NCI-H1694 (cell line): ENCODE measurements at places on chromosomes 3 and 15.

- no peak for DNase-seq
Measured at GRCh38 chr3:17074559-17074958, 189.8 kb downstream of the PLCL2 start.

DNA sequence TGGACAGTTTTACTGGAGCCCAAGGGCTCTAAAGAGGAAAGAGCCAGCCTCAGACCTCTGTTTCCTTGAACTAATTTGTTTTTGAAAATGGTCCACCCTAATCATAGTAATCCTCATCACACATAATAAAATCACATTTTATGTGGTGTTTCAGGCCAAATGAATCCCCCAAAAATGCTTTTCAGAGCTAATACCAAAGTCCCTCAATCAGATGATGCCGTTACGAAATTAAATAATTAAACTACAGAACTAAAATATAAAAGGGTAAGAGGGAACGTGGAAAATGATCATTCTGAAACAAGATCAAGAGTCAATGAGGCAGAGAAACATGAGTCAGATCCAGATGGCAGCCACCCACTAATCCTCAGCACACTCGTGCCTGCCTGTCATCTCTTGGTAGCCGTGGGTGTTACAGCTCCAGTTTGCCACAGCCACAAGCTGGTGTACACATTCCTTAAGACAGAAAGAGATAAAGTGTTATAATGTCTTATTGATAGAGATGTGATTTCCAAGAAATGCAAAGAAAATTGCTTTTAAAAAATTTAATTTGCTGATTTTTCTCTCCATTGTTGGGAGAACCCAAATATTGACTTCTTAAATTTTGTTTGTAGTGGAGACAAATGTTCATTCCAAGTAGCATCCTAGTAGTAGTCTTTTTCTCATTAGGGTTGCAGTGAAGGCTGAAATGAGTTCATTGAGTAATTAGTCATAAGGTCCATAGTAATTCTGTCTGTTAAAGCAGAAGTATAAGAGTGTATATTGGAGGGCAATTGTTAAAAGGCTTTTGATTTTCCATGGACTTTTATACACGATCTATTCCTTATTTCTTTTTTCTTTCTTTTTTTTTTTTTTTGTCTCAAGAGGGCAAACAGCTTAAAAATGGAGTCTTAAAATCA, 104.2 kb downstream of the AGBL1 start:
- DNase-seq, result peak; percentile 43

- DNase-seq, result no peak
Measured at GRCh38 chr15:38789566-38789965, 225.0 kb upstream of the RASGRP1 start.

- DNase-seq, result no peak
Measured at GRCh38 chr3:180492047-180492446, 109.9 kb upstream of the TTC14 start.

GRCh38 chr3:99505646-99506269, 132.6 kb upstream of the COL8A1 start:
- DNase-seq, result no peak

- no peak for DNase-seq
Measured at GRCh38 chr3:57983734-57984518, 24.3 kb upstream of the FLNB start.

DNA sequence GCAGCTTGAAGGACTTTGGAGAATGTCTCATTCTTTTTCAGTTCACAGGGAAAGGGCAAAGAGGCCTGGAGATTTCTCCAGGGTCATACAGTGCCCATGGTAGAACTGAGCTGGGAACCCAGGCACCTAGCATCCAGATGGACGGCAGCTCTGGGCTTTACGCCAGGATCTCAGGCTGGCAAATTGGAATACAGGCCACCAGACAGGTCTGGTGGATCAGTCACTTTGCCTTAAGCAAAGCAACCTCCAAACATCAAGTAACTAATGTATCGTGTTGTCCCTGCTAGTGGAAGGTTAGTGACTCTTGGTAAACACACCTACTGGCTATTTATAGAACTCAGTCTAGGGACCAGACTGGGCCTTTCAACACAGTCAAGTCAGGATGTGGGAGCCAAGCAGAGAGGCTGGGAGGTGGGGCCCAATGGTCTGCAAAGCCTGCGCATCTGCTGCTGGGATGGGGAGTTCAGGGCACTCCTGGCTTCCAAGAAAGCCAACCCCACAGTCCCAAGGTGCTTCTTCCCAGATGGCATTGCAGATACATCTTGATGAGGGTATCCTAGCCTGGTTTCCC, 30.2 kb downstream of the RPLP1 start:
- no peak for DNase-seq

DNA sequence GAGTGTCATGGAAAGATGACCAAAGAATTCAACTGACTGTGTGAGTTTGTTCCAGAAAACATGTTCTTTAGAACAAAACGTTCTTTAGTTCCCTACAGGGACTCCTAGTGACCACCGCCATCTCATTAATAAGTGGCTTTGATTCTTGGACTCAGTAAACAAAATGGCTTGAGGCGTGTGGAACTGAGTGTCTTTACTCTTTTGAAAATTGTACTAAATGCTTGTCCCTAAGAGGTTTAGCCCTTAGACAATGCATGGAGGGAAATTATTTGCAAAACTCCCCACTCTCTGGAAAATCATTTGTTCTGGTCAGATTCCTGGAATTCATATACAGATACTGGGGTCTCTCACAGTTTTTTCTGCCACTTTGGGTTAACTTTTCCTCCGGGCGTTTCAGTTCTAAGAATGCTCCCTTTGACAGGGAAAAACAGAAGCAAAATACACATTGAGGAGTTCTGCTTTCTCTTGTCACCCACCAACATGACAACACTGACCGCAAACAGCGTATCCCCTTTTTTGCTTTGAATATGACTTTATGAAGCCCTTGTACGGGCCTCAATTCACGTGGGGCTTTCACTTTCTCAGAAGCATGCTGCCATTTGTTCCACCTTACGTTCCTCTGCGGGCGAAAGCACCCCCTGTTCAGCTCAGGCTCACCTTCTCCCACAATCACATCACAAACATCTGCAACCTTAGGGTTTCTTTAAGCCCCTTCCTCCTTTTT, 15.3 kb upstream of the NRROS start:
- DNase-seq, result no peak

GRCh38 chr3:21649519-21649918, 101.5 kb downstream of the ZNF385D start:
- no peak for DNase-seq

GRCh38 chr3:3366386-3366785, 186.9 kb upstream of the CRBN start:
- DNase-seq, result no peak

GRCh38 chr3:52327486-52328290, 11.6 kb downstream of the DNAH1 start:
- no peak for DNase-seq

DNA sequence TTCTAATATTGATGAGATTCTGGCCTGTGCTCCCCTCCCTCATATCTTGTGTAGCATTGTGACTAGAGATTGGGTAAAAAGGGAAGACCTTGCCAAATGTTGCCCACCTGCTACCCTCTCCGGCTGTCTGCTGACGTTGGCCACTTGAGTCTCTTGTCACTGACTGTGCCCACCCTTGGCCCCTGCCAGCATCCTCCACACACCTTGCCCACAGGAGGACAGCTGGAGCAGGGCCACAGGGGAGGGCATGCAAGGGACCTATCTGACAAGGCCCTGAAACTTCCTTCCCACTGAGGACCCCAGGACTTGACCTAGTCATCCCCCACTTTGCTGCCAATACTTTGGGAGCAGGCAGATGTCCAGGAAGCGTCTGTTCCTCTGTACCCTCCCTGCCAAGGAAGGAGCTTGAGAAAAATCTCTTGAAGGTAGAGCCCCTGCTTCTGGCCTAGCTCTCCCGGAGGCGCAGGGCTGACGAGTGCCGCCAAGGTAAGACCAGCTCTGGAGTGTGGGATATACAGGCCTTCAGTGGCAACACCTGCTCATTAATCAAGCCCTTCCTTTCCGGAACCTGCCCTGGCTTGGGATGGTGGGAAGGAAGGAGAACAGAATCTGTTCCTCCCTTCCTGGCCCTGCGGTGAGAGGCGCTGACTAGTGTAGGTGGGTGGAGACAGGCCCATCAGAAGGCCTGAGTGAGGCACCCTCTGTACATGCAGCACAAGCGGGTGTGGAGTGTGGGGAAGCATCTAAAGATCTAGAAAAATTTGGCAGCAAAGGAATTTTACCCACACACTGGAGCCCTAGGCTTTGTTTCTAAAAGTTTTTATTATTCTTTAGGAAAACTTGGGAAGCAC, 4.9 kb upstream of the PAK6 start:
- no peak for DNase-seq

GRCh38 chr3:184745526-184745925, 33.7 kb upstream of the MAGEF1 start:
- no peak for DNase-seq

DNA sequence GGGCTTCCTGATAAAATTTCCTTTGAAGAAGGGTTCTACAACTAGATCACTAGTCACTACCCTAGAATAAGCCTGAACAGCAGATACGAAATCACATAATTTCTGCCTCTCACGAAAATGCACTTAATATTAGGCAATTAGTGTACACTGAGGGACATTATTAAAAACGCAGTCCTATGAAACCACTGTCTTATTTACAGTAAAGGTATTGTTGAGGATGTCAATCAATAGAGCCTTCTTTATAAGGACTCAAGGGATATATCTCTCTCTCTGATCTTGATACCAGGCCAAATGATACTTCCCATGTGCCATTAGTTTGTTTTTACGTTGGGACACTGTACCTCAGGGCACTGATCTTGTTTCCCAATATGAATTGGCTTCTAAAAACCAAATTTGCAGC, 59.6 kb downstream of the ETFA start:
- DNase-seq, result no peak

GRCh38 chr3:107662586-107662985, 139.8 kb downstream of the BBX start:
- DNase-seq, result no peak

DNA sequence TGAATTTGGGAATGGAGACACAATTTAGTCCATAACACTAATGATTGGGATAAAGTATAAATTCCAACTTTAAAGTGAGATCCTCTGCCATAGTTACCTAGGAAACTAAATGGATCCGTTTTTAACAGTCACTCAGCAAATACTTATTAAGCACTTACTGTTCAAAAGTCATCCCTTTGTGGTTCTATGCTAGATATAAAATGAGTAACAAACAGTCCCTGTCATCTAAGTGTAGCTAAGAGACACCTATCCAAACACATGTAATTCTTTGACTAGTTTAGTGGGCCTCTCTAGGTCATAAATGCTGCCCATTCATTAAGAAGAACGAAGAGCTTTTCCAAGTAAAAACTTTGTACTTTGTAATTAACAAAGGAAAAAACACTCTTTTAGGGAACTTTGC, 244.2 kb upstream of the CDIN1 start:
- no peak for DNase-seq

GRCh38 chr3:3334491-3334890, 155.0 kb upstream of the CRBN start:
- DNase-seq, result no peak

DNA sequence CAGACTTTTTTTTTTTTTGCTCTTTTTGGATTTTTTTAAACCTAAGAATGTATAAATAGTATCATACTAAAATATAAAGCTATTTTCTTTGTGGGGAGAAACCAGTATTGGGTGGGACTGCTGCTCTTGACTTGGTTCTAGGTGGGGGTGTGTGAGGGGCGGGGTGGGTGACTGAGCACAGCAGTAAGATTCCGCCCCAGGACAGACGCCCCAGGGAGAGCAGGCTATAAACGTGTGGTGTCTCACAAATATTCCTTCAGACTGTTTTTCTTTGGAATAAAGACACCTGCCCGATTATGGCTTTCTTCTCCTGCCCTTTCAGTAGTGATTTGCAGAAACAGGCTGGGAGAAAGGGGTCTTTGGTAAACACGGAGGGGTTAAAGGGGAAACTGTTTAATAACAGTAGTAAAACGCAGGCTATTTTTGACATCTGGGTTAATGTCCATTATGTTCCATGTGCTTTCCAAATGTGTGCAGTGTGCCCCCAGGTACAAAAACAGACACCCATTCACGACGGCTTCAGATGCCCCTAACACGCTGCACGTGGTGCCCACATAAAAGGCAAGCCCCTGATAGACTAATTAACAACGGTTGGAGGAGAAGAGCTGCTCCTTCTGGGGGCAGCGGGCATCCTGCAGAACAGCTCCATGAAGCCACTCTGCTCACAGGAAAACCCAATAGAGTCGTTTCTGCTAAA, 28.6 kb upstream of the WNT5A start:
- DNase-seq, result no peak

DNA sequence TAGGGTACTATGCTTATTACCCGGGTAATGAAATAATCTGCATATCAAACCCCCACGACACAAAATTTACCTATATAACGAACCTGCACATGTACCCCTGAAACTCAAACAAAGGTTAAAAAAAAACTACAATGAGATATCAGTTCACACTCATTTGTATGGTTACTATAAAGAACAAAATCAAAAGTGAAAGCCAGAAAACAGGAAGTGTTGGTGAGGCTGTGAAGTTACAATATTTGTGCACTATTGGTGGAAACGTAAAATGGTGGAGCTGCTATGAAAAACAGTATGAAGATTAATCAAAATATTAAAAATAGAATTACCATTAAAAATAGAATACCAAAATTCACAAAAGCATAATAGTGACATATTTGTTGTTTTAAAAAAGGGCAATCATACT, 128.9 kb downstream of the ZIC1 start:
- DNase-seq, result no peak

DNA sequence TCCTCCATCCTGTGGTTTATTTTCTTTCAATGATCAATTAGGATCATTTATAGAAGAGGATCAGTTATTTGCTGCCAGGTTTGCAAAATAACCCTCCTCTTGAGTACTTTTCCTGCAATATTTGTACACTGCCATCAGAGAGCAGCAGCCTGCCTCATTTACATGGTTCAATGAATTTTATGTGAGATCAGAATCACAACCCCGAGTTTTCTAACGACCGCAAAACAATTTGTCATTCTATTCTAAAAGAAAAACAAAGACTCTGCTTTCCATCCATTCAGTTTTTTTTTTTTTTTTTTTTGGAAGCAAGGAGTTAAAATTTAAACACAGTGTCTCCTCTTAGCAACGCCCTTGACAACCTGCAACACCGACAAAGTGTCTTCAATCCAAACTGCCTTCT, 146.9 kb downstream of the RAB11A start:
- no peak for DNase-seq

GRCh38 chr3:53604232-53604631, 109.8 kb downstream of the CACNA1D start:
- DNase-seq, result no peak

GRCh38 chr3:43497422-43497821, 124.4 kb downstream of the ANO10 start:
- DNase-seq, result no peak

- no peak for DNase-seq
Measured at GRCh38 chr3:127464642-127465041, 125.9 kb downstream of the TPRA1 start.

- no peak for DNase-seq
Measured at GRCh38 chr3:112634786-112635541, 6.0 kb downstream of the CCDC80 start.

- no peak for DNase-seq
Measured at GRCh38 chr15:78037328-78037727, 40.2 kb downstream of the TBC1D2B start.

DNA sequence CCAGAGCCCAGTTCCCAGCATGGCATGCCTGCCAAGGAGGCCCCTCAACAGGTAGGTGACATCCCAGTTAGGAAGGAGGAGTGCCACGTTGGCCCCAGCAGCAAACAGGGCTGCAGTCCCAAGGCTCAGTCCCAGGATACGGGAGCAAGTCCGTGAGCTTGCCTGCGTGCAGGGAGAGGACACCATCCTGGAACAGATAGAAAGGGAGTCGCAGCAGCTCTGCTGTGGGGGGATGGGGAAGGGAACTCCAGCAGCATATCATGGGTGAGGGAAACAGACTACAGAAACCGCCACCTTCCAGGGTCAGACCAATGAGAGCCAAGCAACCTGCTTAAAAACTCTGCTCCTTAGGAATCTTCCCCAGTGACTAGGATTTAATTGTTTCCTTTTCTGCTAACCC, 9.4 kb upstream of the DYNLT2B start:
- no peak for DNase-seq
